ENCODE measurements at places on chromosomes 7 and 10.

GRCh38 chr7:30365621-30366020, 81.2 kb downstream of the ZNRF2 start:
- DNase-seq = no peak

GRCh38 chr7:94332571-94332970, 62.1 kb upstream of the COL1A2 start:
- no peak for DNase-seq

- no peak for DNase-seq
Observed at GRCh38 chr10:125001313-125002046, 59.6 kb downstream of the ZRANB1 start.

DNA sequence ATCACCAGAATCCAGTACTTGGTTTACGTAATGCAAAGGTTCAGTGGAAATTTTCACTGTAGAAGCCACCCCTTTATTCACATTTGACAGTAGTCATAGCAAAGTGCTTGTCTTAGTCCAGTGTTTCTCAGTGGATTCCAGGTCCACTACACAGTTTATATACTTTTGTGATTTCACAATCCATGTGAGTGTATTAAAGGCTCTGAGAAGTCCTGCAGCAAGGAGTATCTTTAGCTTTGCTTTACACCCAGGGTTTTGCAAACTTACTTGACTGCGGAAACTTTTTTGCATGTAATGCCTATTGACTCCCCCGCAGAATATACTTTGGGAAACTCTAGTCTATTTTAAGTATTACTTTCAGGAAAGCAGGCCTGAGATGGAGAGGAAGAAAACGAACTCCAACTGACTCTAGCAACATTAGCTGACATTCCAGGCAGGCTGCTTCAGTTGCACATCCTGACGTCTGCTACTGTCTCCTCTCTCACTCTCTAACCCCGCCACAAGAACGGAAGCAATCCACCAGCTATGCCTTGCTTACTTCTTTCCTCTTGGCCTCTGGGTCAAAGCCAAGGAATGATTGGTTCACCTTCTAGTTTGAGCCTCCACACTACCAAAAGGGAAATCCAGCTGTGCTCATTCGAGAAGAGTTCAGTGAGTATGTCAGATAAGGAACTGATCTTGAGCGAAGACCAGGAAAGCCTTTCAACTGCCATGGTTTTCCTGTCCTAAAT, 6.2 kb downstream of the PLXNA4 start:
- DNase-seq = no peak

DNA sequence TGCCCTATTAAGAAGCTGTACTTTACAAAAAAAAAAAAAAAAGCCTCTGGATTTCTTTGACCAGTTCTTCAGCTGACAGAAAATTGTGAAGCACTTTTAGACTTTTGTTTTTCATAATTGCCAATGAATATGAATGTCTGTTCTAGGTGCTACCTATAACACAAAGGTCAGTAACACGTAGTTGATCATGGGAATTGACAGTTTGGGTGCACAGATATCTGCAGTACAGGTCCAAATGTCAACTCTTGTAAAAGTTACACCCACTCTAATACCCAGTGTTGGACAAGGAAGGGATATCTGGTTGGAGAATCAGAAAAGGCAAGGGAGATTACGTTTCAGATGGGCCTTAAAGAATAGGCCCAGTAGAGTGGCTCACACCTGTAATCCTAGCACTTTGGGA, 1.8 kb downstream of the REEP3 start:
- no peak for DNase-seq

- DNase-seq = no peak
Observed at GRCh38 chr7:7792056-7792455, 73.6 kb upstream of the RPA3 start.
